ENCODE measurements at places on chromosomes 1 and 21.

DNA sequence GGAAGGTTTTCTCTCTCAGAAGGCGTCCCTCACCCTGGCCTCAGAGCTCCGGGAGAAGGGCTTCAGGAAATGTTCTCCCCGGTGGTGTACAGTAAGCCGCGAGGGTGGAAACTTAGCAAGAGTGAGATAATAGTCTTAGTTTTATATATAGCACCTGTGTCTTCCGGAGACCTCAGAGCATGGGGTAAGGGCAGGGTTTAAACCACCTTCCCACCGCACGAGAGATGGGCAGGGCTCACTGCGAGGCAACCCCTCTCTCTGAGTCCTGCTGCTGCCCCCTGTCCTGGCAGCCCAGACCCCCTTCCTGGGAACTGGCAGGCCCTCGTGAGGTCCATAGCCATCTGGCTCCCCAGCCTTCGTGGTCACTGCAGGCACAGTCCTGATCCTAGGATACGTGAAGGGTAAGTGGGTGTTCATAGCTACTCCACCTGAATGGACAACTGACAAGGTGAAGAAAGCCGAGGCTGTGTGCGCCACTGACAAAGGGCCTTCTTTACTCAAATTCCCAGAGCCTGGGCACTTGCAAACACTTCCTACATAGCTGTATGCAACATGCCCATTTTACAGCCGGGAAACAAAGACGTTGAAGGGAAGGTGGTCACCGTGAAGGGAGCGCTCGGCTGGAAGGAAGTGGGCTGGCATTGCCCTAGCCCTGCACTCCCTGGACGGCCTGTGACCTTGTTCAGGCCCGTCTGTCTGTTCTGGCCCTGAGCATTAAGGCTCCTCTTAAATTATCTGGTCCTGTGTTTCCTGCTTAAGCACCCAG, 26.9 kb downstream of the ITPKB start:
- no peak for DNase-seq

DNA sequence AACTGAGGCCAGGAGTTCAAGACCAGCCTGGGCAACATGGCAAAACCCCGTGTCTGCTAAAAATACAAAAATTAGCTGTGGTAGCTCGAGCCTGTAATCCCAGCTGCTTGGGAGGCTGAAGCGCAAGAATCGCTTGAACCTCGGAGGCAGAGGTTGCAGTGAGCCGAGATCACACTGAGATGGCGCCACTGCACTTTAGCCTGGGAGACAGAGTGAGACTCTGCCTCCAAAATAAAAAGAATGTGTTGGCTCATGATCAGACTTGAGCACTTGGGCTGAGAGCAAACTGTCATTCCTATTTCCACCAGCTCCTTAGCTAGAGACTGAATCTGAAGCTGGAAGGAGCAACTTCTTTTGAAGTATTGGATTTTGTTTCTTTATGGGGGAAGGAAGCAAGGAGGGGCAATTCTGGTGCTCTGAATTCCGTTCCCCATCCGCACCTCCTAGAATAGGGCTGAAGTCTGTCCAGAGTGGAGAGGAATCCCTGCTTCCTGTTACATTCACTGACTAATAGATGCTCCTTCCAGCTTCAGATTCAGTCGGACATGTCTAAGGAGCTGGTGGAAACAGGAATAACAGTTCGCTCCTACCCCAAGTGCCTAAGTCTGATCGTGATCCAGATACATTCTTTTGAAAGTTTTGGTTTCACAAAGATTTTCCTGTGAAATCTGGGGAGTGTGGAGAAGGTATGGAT, 3.8 kb downstream of the ZNF672 start:
- no peak for DNase-seq

DNA sequence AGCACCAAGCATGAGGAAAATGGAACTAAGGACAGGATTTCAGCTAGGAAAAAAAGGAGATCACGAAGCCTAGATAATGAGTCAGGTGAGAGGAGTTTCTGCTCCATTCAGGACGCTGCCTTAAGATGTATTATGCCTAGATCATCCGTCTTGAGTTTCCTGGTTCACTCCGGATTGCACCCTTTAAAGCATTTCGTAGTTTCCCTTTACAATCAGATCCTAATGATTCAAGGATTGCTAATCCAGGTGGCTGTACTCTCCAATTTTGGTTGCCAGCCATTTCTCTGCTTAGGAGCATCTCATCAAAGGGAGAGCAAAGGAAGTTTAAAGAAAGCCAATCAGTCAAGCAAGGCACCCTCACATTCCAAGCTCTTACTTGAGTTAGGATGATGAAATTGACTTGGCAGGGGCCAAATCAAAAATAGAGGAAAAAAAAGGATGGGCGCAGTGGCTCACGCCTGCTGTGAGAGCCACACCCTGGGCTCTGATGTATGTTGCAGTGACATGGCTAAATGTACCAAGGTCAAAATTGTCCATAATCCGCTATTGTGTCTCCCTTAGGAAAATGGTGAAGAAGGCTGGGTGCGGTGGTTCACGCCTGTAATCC, 156.9 kb upstream of the SOD1 start:
- DNase-seq = no peak

- DNase-seq = no peak
Observed at GRCh38 chr1:168343566-168343965, 62.9 kb downstream of the TBX19 start.

DNA sequence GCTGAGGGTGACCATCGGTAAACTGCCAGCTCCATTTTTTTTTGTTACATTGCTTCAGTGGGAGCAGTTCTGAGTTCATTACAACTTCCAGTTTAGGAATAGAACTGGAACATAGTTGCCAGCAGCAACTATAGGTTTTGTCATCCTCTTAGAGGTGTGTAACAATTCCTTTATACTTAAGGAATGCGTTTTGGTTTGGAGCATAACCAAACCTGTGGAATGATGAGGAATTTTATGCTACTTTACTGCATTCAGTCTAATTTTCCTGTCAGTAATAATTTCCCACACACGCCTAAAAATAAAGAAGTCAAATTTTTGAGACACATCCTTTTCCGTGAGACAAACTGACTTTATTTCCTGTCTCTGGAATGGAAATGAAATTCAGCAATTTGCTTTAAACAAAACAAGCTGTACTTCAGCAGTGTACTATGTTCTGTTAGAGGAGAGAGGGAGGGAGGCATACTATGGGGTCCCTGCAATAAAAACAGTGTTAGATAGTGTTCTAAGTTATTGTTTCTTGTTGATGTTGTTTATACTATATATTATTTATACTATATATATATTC, 4.8 kb upstream of the AMPD1 start:
- DNase-seq = no peak

- no peak for DNase-seq
Observed at GRCh38 chr1:167893798-167894197, 20.1 kb downstream of the ADCY10 start.

DNA sequence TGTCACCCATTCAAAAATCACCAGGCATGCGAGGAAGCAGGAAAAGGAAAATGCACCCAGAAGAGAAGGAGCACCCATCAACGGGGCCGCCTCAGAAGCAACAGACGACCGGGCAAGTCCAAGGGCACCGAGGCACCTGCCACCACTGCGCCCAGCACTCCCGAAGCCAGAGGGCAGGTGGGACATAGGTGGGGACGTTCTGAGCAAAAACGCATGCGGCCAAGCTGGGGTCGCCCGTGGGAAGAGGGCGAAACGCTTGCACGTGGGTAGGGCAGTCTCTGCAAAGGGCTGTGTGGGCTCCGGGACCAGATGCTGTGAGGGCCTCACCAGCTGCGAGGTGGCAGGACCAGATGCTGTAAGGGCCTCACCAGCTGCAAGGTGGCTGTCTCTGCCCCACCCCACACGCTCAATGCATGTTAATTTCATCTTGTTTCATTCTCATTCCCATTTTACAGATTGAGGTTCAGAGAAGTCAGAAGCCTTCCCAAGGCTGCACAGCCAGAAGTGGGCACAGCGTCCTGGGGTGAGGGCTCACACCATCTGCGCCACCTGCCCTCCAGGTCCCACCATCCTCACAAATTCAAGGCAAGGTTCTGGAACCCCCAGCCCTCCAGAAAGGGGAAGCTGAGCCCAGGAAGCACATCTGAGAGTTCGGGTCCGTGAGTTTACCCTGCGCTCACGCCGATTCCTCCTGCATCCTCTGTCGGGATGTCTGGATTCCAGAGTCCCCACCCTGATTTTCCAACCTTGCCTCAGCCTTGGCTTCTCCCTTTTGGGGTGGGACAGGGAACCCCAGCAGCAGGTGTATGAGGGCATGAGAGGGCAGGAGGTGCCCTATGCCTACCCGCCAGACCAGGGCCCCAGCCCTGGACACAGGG, 8.2 kb upstream of the SAMD11 start:
- DNase-seq = no peak

DNA sequence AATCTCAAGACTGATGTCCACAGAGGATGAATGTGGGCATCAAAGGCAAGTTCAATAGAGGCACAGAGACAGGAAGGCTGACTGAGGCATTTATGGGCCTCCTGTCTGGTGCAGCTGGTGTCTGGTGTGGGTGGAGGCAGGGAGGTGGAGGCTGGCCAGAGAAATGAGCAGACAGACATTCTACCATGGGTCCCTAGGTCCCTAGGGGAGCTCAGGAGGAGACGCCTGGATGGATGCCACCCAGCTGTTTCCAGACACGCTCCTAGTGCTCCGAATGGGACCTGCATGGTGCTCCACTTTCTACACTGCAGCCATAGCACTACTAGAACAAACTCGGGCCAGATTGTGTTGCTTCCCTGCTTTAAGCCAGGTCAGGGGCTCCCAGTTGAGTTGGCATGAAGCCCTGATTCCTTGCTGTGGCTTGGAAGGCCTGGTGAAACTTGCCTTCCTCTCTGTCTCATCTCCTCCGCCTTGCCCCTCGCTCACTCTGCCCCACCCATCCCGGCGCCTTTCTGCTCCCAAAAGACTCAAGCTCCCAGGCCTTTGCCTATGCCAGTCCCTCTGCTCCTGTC, 25.3 kb downstream of the PADI2 start:
- no peak for DNase-seq

- no peak for DNase-seq
Observed at GRCh38 chr1:67824766-67825165, 8.5 kb downstream of the GNG12 start.

DNA sequence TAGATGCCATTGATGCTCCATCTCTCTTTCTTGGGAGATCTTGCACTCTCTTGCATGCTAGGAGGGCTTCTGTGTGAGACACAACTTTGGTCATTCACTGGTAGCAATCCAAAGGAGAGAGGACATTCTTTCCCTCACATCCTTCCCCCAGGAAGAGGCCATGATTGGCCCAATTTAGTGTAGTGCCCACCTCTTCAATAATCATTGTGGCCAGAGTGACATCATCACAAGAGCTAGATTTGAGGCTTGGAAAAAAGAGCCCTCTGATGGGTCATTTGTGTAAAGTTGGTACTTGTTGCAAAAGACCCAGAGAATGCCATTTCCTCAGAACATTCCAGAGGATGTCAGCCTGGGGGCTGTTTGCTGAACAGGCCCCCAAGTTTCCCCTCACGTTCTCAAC, 30.2 kb downstream of the S100A6 start:
- DNase-seq = no peak

DNA sequence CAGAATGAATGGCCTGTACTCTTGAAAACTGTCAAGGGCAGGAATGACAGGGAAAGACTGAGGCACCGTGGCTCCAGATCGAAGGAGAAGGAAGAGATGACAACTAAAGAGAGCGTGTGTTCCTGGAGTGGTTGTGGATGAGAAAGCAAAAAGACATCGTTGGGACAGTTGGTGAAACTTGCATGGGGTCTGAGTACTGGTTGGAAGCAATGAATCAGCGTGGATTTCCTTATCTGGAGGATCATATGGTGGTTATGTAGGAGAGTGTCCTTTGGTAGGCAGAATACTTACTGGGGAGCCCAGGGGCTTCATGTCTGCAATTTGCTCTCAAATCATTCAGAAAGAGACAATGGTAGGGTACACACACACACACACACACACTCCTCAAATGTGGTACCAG, 13.9 kb downstream of the LEMD1 start:
- DNase-seq = no peak

DNA sequence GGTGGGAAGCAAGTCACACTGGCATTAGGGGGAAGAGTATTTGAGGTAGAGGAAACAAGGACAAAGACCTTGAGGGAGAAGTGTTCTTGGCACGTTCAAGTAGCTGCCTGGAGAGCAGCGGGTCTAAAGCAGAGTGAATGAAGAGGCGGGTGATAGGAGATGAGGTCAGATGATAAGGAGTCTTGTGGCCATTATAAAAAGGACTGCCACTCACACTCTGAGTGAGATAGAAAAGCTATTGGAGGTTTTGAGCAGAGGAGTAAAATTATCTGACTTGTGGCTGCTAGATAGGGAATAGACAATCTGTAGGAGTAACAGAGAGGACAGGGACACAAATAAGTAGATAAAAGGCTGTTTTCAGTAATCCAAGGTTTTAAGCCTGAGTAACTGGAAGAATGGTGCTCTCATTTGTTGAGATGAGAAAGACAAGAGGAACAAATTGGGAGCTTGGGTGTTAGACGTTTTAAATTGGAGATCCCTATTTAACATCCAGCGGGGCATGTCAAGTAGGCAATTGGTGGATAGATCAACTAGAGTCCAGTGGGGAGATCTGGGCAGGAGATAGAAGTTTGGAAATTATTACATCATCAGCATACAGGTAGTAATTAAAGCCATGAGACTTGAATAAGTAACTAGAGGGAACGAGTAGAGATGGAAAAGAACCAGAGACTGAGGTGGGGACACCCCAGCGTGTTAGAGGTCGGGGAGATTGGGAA, 43.7 kb downstream of the HENMT1 start:
- DNase-seq = no peak

- DNase-seq = no peak
Observed at GRCh38 chr1:9459816-9460407, 79.4 kb upstream of the SLC25A33 start.

- no peak for DNase-seq
Observed at GRCh38 chr1:31239653-31240241, at the start of gene NKAIN1. TSS of gene NKAIN1 (minus strand) at chr1:31239887. CDS start at chr1:31239547, 340 bp downstream.

- DNase-seq = no peak
Observed at GRCh38 chr1:115275216-115275615, 62.8 kb downstream of the NGF start.

GRCh38 chr1:25954282-25954938, 43.5 kb downstream of the PAFAH2 start:
- DNase-seq = no peak

GRCh38 chr21:25558123-25558522, 49.2 kb downstream of the MRPL39 start:
- DNase-seq = no peak

DNA sequence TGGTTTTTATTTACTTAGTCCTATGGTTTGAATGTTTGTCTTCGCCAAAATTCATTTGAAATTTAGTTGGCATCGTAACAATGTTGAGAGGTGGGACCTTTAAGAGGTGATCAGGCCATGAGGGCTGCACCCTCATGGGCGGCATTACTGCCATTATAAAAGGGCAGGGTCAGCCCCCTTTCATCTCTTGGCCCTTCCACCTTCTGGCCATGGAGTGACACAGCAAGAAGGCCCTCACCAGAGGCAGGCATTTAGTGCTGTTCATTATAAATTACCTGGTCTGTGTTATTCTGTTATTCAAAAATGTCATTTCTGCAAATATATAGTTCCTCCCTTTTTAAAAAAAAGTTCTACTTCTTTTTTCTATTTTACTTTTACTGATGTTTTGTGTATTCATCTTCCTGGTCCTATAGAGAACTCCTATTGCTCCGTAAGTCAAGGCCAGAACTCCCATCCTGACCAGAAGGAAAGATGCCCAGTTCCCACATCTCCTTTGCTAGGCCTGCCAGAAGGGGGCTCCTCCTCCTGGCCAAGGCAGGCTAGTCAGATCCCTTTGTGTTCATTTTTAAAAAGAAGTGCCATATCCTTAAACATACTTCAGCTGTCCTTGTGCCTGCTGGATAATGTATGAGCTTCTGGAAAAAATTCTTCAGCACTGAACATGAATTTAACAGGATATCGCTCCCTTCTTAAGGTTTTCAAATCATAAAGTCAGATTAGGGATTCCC, 10.0 kb upstream of the LBR start:
- DNase-seq = no peak

- no peak for DNase-seq
Observed at GRCh38 chr1:221620437-221621384, 121.2 kb downstream of the DUSP10 start.

GRCh38 chr1:15963968-15964648, 11.8 kb downstream of the ZBTB17 start:
- no peak for DNase-seq

Data from SW 1271 (cell line).